ENCODE measurements at places on chromosomes 1 and 21. TPM values are rescaled to one million over a fixed set of nuclear protein-coding genes. Genes with fewer than 3 reads are reported as not detected.

DNA sequence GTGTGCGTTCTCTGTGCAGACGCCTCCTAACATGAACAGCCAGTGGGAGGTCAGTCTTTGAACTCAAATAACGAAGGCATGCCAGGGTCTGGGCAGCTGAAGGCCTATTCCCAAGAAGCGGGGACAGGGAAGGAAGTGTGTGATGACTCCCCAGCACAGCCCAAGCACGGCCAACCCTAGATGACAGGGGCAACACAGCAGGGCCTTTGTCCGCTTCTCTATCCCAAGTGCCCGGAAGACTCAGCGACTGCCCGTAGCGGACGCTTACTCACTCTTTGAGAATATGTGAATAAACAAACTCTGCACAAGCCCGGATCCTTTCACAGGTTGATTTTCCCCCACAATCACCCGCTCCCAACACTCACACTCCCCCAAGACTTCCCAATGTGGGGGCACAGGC, 11.2 kb downstream of the C1orf198 start:
- peak; percentile 50 for DNase-seq

- DNase-seq, result peak; percentile 61
These were observed 5.2 kb downstream of the IRF2BP2 start for GRCh38 chr1:234604495-234605398.

DNA sequence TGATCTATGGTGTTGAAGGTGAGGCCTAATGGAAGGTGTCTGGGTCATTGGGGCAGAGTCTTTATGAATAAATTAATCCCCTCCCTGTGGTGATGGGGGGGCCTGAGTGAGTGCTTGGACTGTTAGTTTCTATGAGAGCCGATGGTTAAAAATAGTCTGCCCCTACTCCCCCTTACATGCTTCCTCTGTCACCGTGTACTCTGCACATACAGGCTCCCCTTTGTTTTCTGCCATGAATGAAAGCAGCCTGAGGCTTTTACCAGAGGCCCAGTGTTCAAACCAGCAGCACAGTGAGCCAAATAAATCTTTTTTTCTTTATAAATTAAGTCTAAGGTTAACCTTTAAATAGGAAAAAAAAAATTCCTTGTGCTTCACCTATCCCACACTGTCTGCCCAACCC, 657.0 kb downstream of the AMY1C start:
- DNase-seq, result no peak

DNA sequence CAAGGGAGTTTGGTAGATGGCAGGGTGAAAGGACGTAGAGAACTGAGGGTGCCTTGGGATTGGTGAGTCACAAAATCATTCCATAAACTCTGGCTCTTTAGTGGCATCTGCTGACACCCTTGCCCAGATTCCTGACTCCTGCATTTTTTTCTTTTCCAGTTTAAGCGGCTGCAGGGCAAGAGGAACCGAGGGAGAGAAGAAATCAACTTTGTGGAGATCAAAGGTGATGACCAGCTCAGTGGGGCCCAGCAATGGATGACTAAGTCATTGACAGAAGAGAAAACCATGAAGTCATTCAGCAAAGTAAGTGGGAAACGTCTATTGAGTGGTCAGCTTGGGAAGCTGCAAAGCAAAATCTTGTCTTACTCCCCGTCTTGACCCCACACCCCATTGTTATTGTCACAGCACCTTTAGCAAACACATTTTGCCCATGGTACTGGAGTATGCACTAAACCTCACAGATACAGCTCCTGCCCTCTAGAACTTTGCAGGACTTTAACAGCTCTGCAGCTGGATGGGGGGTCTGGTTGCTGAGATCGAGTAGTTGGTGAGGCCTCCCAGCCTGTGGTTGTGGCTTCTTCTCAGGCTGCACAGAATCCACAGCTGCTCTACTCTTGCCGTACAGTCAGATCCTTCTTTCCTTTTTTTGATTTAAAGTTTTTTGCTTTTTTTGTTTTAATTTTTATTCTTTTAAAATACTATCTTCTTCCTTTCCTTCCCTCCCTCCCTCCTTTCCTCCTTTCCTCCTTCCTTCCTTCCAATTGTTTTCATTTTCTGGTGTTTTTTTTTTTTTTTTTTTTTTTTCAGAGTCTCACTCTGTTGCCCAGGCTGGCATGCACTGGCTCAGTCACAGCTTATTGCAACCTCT, 21.9 kb downstream of the SH2D2A start:
- DNase-seq, result no peak

GRCh38 chr1:181134543-181135436, 46.3 kb downstream of the IER5 start:
- no peak for DNase-seq

- no peak for DNase-seq
These were observed 261.3 kb upstream of the ESRRG start for GRCh38 chr1:216984536-216984935.

DNA sequence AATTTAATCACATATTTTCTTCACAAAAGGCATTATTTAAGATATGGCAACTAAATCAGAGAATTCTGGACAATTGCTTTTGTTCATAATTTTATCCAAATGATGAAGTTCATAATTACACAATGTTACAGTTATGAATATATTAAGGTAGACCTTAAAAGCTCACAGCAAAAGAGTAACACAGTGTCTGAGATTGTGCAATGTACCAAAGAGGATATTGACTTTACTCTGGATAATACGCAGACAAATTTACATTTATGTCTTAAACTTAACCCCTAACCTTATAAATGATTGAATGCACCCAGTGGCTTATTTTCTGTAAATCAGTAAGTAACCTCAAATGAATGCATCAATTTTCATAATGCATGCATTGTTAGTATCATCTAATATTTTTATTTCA, 216.2 kb upstream of the SAMSN1 start:
- DNase-seq, result no peak

KPRP gene
- polyA plus RNA-seq, result not detected

CBR3 gene
- 9.6 TPM for polyA plus RNA-seq

F13B gene
- polyA plus RNA-seq, result not detected
